ENCODE measurements at places on chromosomes 13 and 19.

DNA sequence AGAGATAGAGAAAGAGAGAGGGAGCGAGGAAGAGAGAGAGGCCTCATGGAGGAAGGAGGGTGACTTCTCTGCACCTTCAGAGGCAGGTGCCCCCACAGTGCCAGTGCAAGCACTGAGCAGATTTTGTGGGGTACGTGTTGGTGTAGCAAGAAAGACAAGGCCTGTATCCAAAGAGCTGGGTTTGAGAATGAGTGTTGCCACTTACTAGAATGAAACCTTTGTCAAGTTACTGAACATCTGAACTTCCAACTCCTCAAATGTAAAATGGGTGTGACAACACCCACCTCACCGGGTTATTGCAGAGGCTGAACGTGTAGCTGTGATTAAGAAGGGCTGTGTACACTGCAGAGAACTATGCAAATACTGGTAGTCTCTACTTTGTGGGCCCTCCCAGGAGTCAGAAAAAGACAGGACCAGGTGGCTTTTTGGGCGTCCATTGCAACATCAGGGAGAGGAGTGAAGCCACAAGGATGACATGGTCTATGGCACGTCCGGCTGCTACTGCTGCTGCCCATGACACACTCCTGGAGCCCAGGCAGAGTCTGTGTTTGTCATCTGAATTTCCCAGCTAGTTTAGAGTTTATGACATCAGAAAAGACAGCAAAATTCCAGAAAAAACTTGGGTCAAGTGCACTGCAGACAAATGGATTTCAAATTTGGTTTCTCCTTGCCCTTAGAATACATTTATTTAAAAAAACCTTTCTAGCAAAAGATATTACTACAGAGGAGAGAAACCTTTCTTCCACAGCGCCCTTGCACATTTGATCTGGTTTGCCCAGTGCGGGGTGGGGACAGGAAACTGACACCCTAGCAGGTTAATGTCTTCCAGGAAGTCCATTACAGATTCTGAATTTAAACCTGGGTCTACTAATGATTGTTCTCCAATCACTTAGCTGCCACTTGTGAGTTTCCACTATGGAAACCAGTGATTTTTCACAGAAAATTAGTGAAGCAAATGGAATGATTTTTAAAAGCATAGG lies 54.0 kb upstream of the ATP12A start:
- no peak for DNase-seq

DNA sequence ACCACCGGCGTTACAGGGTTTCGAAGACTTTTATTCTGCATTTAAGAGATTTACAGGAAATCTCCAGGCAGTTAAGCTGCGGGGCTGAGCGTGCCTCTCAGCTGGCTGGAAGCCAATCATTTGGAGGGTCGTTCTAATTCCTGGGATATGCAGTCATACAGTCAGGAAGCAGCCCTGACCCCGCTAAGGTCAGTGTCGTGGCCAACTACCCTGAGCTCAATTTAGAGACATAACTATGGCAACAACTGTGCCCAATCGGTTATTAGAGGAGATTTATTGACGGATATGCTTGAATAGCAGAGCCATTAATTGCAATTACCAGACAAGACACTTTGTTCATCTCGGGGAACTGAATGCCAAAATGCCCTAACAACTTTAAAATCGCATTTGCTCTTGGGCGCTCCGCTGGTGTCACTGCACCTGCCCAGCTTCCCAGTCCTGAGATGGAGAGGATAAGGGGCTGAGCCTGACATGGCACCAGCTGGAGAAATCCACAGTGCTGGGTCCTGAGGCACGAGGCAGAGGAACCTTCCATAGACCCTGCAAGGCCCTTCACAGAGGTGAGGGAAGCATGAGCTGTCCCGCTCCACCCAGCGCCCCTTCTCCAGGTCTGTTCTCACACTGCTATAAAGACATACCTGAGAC lies 15.1 kb upstream of the ZNF507 start:
- DNase-seq, result no peak

GRCh38 chr19:29800100-29800825 lies 11.5 kb upstream of the CCNE1 start:
- no peak for DNase-seq

DNA sequence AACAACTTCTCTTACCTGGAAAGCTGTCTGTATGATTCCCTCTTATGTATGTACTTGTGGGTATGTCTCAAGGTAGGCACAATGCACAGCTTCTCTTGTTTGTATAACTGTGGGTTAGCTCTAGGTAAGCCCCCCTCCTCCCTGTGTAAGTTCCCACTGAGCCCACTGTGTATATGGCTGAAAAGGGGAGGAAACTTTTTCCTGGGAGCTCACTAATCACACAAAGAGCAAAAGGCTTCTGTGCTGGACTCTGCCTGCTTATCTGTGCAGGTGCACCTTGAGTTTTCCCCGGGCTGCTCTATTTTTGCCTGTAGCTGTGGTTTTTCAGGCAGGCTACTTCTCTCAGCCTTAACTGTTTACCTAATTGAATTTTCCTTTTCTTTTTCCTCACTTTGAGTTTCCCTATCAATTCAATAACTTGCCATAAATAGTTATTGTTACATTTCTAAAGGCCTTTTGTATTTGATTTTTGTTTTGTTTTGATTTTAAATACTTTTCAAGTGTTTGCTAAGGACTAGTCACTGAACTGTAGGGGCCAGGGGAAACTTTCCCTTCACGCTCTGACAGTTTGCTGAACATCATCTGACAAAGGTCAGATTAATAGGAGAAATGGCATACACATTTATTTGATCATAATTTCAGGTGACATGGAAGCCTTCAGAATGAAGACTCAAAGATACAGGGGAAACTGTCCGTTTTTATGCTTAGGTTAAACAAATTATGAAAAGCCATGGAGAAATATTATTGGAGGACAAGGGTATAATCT lies 423.5 kb upstream of the ATXN8OS start:
- DNase-seq, result no peak

DNA sequence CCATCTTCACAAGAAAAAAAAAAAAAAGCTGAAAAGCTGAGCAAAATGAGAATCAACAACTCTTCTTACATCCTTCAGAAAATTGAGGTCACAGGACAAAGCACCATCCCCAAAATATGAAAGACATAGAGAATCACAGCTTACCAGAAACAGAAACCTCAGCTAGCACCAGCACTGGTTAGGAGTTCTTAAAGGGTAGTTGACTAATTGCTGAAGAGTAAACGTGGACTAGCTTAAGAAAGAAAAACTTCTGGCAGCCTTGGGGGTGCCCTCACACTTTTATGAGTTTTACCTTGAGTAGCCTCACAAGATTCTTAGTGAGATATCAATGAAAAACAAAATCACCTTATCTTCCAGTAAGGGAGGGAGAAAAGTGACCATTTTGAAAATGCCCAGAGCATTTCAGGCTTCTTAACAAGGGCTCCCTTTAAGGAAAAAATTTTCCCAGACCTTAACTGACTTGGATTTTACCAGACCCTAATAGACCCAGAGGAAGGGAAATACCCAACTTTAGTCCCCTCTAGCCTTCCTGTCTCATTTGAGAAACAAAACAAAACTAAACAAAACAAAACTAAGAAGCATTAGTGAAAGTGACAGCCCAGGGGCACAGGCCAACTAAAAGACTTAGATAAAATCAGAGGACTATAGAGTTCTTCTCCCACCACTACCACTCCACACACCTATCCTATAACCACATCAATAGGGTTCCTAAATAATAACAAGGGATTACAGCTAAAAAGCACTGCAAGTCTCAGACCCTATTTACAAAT lies 888.6 kb downstream of the DIAPH3 start:
- DNase-seq, result no peak

- DNase-seq, result no peak
Measured at GRCh38 chr19:7787141-7787540, 24.1 kb downstream of the CLEC4M start.

DNA sequence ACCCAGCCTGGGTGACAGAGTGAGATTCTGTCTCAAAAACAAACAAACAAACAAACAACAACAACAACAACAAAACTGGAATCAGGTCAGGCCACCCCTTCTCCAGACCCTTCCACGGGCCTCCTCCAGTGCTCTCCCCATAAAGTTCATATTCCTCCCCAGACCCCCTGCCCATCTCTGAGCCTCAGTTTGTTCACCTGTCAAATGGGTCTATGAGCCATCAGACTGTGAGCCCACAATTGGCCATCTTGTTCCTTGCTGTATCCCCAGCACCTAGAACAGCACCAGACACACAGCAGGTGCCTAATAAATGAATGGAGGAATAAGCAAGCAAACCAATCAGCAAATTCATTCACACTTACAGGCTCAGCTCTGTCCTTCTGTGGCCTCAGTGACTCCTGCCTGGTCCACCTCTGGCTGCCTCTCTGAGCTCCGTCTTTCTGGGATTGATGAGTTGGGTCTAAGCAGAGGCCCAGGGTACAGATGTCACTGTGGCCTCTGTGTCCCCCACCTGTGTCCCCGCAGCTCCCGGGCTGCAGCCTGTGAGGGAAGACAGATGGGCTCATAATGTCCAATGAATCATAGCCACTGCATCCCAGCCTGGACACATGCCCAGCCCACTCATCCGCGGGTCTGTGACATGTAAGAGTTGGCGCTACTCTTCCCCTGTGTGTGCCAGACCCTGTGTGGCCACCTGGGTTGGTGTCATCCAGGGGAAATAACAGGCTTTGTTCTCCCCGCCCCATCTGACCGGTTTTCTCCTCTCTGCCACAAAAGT lies 19.6 kb upstream of the PTPRS start:
- peak; percentile 35 for DNase-seq

DNA sequence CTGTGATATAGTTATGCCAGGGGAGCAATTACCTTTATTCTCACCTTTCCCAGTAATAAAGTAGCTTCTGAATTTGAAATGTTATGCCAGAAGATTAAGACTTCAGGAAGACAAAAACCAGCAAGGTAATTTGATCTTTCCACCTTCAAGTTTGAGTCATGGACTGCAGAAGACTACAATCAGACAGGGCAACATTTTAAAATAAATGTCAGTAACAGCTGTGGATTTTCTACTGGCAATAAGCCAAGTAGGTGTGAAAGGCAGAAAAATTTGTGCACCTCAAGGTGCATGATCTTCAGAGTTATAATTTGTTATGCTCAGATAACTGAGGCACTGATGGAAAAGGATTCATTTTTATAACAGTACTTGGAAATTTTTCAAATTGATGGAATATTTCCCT lies 54.9 kb downstream of the SLITRK1 start:
- no peak for DNase-seq

GRCh38 chr19:18987456-18987855 lies 45.9 kb downstream of the SUGP2 start:
- DNase-seq, result no peak

DNA sequence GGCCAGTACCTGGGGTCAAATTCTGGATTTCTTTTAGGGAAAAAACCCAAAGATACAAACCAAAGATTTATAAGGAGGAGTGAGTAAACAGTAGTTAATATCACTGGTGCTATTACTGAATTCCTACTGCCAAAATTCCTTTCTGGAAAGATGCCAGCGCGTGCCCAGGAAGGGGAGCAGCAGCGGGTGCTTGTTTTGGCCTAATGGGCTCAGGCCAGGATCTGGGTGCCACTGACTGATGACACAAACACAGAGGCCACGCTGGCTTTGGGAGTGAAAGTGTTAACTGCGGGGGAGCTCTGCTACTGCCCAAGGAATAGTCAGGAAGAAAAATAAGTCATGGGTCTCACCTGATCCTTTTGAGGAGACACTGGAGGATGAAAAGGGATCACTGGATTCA lies 61.2 kb downstream of the KLF2 start:
- DNase-seq, result no peak
